Right forelimb (tissue), 1 donor: ENCODE measurements at places on chromosomes 1 and 21.

- DNase-seq: no peak
These were observed 23.4 kb downstream of the DMAP1 start for GRCh38 chr1:44236490-44237272.

GRCh38 chr1:229572286-229572685 is 13.8 kb upstream of the ABCB10 start:
- DNase-seq: no peak

DNA sequence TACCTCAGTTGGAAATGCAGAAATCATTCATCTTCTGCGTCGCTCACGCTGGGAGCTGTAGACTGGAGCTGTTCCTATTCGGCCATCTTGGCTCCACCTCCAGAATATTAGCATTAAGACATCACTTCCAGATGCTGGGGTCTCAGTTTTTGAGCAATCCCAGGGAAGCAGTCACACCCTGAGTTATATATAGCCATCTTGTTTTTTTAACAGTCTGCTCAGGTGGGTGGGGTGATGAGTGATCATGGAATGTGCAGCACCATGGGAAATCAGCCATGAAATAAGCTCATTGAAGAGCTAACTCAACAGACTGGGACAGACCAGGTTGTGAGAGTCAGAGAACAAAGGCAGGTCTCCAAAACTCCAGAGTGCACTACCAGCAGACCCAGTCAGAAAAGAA is 27.0 kb upstream of the HMGB4 start:
- DNase-seq: no peak

DNA sequence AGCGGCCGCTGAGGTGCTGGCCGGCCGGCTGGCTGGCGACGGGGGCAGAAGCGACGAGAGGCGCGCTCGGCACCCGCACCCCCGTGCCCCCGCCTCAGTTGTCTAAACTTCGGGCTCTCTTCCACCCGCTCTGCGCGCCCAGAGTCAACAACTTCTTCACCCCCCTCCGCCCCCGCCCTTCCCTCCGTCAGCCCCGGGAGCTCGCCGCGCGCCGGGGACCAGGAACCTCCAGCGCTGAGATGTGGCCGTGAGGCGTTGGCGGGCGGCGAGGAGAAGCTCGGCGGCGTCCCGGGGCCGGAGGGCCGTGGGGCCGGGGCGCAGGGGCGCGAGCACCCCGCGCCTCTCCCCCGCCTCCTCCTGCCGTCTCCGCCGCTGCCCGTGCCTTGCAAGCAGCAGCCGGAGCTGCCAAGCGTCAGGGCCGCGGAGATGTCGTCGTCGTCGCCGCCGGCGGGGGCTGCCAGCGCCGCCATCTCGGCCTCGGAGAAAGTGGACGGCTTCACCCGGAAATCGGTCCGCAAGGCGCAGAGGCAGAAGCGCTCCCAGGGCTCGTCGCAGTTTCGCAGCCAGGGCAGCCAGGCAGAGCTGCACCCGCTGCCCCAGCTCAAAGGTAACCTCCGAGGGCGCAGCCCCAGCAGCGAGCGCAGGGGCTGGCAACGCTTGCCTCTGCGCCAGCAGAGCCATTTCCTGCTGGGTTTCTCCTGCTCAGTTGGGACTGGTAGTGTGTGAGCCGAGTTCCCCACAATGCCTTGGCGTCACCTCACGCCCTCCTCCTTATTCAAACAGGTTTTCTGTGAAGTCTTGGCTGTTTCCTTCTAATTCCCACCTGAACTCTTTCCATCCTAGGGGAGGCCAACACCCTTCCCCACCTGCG is 710 bp downstream of the PPP2R5A start:
- peak; percentile 81 for DNase-seq

DNA sequence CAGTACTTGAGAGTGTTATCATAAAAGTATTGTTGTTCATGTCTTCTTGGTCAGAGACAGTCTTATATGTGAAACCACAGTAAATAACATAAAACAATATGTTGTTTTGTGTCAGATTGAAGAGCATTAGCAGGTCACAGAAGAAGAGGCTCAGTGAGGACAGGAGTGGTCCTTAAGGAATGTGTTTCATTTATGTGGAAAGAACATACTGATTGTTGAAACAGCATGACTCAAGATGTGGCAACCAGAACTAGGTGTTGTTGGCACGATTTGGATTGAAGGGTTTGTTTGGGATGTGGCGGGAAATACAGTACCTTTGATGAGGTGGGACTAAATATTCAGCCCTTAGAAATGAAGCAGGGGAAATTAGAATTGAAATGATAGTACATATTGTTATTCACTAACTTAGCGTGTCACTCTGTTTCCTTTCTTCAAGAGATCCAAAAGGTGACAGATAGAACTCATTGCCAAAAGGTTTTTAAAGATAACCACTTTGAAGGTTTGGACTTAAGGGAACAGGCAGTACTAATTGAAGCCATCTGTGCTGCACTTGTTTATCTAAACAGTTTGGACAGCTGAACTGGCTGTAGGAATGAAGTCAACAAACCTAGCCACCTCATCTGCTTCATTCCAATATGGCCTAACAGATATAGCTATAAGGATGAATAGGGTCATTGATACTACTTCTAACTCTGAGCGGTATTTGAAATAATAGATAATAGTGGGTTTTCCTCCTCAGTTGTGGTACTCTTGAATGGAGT is 14.4 kb downstream of the RALGPS2 start:
- DNase-seq: no peak

- no peak for DNase-seq
These were observed 864 bp upstream of the KRTAP12-3 start for GRCh38 chr21:44656868-44657267.

DNA sequence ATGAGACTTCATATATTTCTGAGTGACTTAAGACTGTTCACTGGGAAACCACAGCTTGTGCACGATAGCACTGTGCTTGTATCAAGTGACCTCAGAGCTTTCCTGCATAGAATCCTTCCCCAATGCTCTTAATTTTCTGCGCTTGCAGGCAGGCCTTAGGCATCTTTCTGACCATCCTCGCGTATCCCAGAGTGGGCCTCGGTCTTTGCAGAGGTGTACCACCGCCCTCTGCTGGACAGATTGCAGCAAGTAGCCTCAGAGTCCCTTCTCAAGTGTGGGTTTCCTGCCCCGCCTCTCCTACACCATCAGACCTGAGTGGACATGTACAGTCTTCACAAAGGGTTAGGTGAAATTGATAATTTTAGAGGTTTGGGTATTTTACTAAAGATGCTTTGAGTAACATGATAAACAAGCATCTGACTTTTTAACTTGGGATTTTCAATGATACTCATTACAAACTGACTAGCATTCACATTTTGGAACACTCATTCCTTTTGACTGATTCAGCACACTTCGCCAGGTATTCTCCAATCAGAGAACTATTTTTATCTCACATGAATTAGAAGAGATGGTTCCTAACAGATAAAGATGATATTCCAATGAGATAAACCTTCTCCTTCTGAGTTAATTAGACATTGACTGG is 246.5 kb upstream of the USP25 start:
- DNase-seq: peak; percentile 91

DNA sequence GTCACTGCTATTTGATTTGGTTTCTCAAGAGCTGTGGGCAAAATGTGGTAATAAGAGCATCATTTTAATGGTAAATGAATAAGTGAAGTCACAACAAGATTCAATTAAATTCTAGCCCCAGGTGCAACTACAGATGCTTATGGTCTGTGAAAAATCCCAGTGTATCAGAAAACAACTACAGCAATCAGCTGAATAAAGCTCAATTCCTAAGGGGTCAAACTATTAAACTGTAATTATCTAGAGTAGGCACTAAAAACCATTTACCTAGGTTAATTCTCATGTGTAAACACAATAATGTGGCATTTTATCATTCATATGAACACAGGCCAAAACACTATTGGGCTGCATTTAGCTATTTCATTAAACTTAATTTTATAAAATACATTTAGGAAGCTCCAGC is 9.6 kb downstream of the TARBP1 start:
- no peak for DNase-seq

GRCh38 chr1:244762629-244763028 is 72.8 kb upstream of the COX20 start:
- DNase-seq: no peak

GRCh38 chr1:107936498-107937481 is 28.2 kb downstream of the VAV3 start:
- no peak for DNase-seq

GRCh38 chr1:186481303-186481888 is 20.5 kb upstream of the PDC start:
- no peak for DNase-seq

- DNase-seq: peak; percentile 11
These were observed 7.2 kb upstream of the PADI1 start for GRCh38 chr1:17197696-17198095.

GRCh38 chr1:90510143-90510542 is 207.0 kb downstream of the BARHL2 start:
- DNase-seq: no peak

- DNase-seq: no peak
These were observed 124.9 kb downstream of the RUNX1 start for GRCh38 chr21:34924194-34924593.

DNA sequence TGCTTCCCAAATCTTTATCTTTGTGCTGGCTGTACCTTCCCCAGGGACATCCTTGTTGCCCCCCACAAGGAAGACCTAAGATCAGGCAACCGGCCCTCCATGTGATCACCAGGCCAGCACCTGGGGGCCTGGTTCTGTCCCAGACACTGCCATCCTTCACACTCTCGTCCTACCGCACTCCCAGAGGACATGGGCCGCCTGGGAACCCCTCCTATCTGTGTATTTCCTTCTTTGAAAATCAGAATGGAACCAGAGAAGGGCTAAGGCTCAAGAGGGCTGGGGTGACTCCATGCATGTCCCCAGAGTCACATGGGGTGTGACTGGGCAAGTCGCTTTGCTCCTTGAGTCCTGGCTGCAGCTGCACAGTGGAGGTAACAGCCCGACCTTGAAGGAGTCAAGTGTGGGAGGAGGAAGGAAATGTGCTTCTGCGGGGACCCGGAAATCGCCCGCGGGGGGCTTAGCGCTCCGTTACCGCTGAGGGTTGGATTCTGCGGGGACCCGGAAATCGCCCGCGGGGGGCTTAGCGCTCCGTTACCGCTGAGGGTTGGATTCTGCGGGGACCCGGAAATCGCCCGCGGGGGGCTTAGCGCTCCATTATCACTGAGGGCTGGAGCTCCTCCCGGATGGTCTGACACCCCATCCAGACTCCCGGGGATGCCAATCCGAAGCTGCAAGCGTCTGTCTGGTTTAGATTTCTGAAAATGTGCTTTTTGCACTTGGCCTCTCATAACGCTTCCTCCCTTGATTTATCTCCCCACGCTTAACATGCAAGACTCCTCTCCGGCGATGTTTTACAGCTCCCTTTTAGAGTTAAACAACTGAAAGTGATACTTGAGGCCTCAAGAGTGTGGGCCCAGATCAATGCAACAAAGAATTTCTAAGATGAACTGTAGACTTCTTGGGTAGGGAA is 278.9 kb downstream of the NPHP4 start:
- DNase-seq: peak; percentile 21

DNA sequence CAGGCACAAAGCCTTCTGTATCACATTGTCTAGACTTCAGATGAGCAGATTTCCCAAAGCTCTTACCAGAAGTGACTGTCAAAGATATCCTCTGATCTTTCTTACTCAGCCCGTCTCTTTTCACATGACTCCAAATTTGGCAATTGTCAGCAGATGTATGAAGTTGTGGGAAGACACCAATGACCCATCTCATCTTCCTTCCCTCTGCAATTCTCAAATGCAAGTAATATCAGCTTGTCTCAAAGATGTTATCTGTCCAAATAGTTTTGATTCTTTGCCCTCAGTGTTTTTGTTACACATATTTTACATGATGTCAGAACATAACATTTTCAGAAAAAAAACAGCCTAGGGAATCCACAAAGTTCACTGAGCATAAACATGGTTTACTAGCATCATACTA is 45.1 kb upstream of the RGS2 start:
- DNase-seq: no peak

DNA sequence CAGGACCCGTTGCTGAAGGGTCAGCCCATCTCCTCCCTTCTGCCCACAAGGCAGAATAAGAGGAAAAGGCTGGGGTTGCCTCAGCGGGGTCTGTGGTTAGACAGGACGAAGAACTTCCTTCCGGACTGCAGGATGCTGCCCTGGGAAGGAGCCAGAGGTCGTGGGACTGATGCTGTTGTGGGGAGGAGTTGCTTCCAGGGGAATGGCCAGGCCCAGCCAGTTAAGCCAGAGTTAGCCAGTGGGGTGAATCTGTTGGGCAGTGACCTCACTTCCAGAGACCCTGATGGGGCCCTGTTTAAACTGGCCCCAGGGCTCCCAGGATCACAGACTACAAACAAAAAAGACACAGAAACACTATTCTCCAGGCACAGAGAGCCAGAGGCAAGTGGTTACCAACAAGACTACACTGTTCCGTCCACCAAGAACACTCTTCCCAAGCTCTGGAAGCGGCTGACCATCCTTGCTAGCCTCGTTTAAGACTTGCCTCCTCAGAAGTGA is 13.0 kb downstream of the FAM229A start:
- DNase-seq: no peak

GRCh38 chr1:220809704-220810103 is 23.0 kb downstream of the MTARC1 start:
- DNase-seq: no peak

GRCh38 chr1:242703467-242703866 is 179.0 kb upstream of the PLD5 start:
- DNase-seq: no peak

DNA sequence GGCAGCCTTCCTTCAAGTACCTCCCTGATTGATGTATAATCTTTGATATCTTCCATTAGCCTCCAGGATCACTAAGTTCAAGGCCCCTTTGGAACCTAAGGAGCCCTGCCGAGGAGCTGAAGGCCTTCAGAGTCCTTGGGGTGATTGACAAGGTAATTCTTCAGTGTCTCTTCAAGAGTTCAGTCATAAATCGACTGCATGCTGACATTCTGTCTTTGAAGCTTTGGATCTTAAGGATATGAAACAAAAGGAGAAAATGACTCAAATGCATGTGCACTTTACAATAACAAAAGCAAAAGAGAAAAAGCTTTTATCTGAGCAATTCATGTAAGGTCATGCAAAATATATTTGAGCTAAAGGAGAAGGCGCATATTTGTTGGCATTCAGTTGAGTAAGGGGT is 125.3 kb downstream of the RPS6KC1 start:
- DNase-seq: no peak

DNA sequence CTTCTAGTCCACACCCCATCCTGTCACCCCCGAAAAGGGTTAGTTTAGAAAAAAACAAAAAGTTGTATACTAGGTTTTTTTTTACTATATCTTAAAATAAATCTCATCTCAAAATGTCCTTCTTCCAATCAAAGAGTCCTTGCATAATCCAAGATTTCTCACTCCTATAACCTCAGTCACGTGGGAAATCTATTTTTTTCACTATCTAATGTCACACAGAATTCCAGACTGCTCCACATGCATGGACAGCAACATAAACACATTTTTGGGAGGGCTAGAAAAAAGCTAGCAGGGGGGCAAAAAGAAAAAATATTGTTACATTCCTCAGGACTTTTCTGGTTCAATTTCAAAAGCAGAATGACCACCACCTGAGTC is 39.3 kb downstream of the TGFBR3 start:
- no peak for DNase-seq

DNA sequence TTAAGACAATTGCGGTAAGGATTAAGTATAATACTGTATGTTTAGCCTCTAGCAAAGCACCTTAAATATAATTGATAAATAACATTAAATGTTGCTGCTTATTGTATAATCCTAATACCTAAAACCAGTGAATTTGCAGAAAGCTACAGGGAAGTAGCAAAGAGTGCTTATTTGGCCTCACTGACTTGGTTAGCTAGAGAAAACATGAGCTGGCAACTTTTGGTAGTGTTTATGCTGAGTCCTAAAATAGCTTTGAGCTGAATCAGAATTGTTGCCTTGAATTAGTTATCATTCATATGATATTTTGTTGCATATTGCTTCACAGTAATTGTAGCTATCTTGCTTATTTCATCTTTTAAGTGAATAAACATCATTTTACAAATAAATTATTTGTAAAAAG is 3.5 kb downstream of the TRIM67 start:
- no peak for DNase-seq

- no peak for DNase-seq
These were observed 1365.3 kb downstream of the NCAM2 start for GRCh38 chr21:22363504-22363903.
